ENCODE measurements at places on chromosomes 3 and 15. TPM values are rescaled to one million over a fixed set of nuclear protein-coding genes. Genes with fewer than 3 reads are reported as not detected.

HES1 gene
- 0.17 TPM for polyA plus RNA-seq

BRPF1 gene
- 5.1 TPM for polyA plus RNA-seq

IGSF11 gene
- polyA plus RNA-seq = not detected

ALDH1A2 gene
- polyA plus RNA-seq = 5.1 TPM
